M059J (cell line): ENCODE measurements at places on chromosomes 3 and 15.

- no peak for DNase-seq
Observed at GRCh38 chr3:178915365-178915764, 156.2 kb downstream of the ZMAT3 start.

DNA sequence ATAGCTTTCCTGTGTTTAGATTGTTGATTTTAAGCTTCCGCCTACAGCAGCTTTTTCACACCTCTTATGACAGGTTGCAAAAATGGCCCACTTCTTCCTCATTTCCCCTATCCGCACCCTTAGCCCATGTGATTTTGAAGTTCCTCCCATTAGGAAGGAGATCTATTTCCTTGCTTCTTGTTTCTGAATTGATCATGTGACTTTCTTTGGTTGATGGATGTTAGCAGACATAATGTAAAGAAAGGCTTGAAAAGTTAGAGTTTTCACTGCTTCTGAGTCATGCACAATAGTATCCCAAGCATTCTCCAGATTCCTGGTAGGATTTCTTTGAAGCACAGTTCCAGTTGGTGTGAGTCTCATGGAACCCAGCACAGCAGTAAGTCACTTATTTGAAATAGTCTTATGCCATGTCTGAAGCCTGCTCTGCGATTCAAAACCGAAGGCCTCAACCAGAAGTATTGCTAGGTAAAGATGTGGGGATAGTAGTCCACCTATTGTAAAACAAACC is 76.6 kb downstream of the EDEM1 start:
- no peak for DNase-seq

DNA sequence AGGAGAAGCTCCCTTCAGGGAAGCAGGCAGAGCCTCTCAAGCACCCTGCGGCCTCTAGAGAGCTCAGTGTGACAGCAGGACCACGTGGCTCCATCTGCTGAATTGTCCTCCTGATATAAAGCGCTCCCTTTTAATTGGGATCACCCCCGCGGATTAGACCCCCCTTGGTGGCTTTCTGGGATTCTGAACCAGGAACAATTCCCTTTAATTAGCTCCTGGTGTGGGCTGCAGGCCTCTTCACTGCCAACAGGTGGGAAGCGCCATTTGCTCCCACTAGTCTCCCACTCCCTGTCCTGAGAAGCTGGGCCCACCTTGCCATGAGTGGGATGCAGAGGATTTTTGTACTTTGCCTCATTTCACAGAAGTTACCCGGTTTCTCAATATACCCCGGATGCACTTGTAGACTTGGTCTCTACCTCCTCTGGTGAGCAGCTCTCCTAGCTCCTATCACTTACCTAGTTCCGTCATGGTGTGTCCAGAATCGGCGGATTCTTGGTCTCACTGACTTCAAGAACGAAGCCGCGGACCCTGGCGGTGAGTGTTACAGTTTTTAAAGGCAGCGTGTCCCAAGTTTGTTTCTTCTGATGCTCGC is 592 bp downstream of the PGPEP1L start:
- DNase-seq, result no peak

DNA sequence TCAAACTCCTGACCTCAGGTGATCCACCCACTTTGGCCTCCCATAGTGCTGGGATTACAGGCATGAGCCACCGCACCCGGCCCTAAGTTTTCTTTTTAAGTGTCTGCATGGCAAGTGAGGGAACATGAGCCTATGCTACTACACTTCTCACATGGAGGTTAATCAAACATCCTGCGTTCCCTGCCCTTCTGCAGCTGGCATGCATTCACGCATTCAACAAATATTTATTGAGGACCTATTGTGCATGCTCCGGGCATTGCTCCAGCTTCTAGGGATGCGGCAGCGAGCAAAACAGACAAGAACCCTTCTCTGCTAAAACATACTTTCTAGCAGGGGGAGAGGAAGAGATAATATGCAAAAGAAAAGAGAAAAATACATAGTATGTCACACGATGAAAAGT is 42.6 kb upstream of the ACKR4 start:
- peak; percentile 20 for DNase-seq

GRCh38 chr3:9716801-9717555 is 13.3 kb downstream of the CPNE9 start:
- no peak for DNase-seq

GRCh38 chr3:155372281-155372680 is 78.8 kb upstream of the STRIT1 start:
- no peak for DNase-seq

- no peak for DNase-seq
Observed at GRCh38 chr15:88896333-88897033, 1.1 kb upstream of the HAPLN3 start.

DNA sequence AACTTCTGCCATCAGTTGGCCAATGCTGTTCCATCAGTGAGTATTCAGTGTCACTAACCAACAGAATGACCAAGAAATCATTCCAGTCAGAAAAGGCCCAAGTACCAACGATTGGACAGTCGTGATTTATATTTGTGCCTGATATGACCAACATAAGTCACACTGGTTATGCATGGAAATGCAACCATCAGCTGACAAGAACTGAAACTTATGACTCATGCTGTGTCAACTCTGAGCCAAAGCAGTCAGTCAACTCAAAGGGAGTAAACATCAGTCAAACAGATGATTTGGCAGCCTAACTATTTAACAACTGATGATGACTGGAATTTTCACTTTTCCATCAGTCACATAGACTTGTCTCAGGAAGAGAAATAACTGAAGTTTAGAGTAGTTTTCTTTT is 142.4 kb downstream of the ANXA2 start:
- DNase-seq, result peak; percentile 72

- DNase-seq, result peak; percentile 28
Observed at GRCh38 chr3:104436506-104436905, 930.2 kb upstream of the ALCAM start.
